Adrenal gland (tissue), 19 donors: ENCODE measurements at places on chromosomes 6 and 20. TPM values are rescaled to one million over a fixed set of nuclear protein-coding genes. Genes with fewer than 3 reads are reported as not detected.

Gene LGSN
- not detected for total RNA-seq

GRCh38 chr6:118905851-118906250, 11.9 kb downstream of the ASF1A start:
- peaks cover 23% of the 10 kb centered on the region for H3K36me3 ChIP-seq
- H3K27me3 ChIP-seq, result no peaks in the 10 kb centered on the region
- H3K27ac ChIP-seq, result no peak overlapping the region
- H3K4me1 ChIP-seq, result no peaks in the 10 kb centered on the region

GRCh38 chr20:59676851-59677182, 72.5 kb downstream of the PHACTR3 start:
- no peak for DNase-seq
- no peak overlapping the region for H3K4me3 ChIP-seq
- no peak overlapping the region for H3K27ac ChIP-seq
- H3K27me3 ChIP-seq, result no peaks in the 10 kb centered on the region

DNA sequence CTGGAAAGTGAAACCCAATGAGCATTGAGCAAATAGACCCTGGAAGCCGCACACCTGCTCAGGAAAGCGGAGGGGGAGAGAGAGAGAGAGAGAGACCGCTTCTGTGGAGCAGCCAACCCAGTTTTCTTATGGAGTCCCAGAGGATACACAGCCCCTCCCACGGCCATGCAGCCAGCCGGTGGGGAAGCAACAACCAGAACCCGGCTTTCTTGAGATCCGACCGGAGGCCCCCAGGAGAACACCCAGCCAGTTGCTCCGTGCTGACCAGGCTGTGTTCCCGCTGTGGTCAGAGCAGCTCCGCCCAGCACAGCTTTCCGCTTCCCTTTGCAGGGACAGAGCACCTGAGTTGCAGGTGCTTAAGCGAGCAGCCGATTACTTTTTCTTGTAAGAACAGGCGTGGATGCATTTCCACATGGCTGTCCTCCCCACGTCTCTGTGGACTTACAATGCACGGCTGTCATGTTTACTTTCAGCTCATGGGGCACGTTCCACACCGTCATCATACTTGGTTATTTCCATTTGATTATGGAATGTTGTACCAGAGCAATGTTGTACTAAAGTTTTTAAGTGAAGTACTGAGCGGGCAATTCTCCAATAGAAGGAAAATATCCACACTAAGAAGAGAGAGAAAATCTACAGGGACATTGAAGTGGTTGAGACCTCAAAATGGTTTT, 381.9 kb downstream of the THBS2 start:
- H3K4me1 ChIP-seq, result no peaks in the 10 kb centered on the region
- no peaks in the 10 kb centered on the region for H3K27me3 ChIP-seq

Gene LHFPL5
- not detected for total RNA-seq

Gene GMPR
- total RNA-seq, result 47.6 TPM
